ENCODE measurements at places on chromosomes 5 and 9. TPM values are rescaled to one million over a fixed set of nuclear protein-coding genes. Genes with fewer than 3 reads are reported as not detected.
A peak's percentile ranks its signal among the peaks of the same experiment; 100 is the strongest.

- H3K27ac ChIP-seq = peak overlapping the region; percentile 56
- no peak overlapping the region for H3K4me3 ChIP-seq
- H3K36me3 ChIP-seq = no peaks in the 10 kb centered on the region
- H3K27me3 ChIP-seq = no peaks in the 10 kb centered on the region
- peaks cover 58% of the 10 kb centered on the region for H3K4me1 ChIP-seq
These were observed 23.8 kb downstream of the DAB2 start for GRCh38 chr5:39400713-39401578.

DNA sequence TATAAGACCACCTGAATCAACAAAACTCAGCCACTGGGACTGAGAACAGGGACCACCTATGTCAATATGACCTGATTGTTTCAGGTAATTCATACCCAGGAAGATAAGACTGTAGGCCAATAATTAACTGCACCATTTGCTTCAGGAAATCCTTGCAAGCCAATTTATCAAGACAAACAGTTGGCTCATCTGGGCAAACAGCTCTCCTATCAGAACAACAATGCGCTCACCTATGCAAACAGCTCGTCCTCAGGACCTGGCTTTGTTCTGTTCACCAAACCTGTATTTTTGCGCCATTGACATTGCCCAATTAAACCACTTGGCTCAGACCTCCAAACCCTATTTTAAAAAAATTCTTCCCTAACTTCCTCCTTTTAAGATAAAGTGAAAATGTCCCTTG is 92.3 kb upstream of the MARCHF11 start:
- peak; percentile 62 for DNase-seq
- no peak overlapping the region for H3K4me3 ChIP-seq
- H3K27me3 ChIP-seq = no peaks in the 10 kb centered on the region
- H3K4me1 ChIP-seq = no peaks in the 10 kb centered on the region
- no peak overlapping the region for H3K27ac ChIP-seq
- no peaks in the 10 kb centered on the region for H3K36me3 ChIP-seq

DNA sequence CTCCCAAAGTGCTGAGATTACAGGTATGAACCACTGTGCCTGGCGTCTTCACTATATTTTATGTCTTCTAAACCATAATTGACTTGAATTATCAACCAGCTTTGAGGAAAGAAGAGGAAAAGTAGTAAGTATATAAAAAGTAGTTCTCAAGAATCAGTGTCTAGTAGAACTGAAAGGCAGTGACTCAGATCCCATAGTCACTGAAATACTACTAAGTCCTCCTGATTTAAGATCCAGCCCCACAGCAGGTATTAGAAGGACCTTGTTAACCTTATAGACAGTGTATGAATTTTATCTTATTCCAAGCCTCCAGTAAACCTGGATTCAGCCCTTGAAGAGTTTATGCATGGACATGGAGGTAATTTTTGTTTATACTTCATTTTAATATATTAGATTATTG is 31.5 kb downstream of the LNPEP start:
- no peaks in the 10 kb centered on the region for H3K27me3 ChIP-seq
- H3K27ac ChIP-seq = no peak overlapping the region
- H3K4me1 ChIP-seq = peaks cover 15% of the 10 kb centered on the region
- H3K36me3 ChIP-seq = no peaks in the 10 kb centered on the region

- no peaks in the 10 kb centered on the region for H3K27me3 ChIP-seq
- H3K4me3 ChIP-seq = no peak overlapping the region
- no peak overlapping the region for H3K27ac ChIP-seq
- H3K36me3 ChIP-seq = no peaks in the 10 kb centered on the region
- DNase-seq = no peak
These were observed 267.0 kb upstream of the TYRP1 start for GRCh38 chr9:12425878-12426864.

DNA sequence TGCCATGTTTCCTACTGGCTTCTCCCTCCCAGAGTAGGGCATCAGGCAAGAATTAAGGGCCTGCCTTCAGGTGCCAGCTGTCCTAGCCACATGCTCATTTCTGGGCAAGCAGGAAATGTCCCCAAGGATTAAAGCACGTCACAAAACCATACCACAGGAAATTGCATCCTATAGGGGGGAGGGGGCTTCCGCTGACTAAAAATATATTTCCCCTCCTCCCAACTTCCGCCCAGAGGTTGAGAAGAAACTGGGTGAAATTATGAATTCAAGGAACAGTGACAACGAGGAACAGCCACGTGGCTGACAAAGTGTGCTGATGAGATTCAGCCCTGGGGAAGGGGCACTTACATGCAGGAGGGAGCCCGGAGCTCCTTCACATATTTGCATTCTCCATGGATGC is 4.1 kb downstream of the HBEGF start:
- no peak for DNase-seq
- no peaks in the 10 kb centered on the region for H3K27me3 ChIP-seq
- H3K4me3 ChIP-seq = no peak overlapping the region
- peaks cover 31% of the 10 kb centered on the region for H3K4me1 ChIP-seq
- H3K27ac ChIP-seq = no peak overlapping the region

GRCh38 chr5:2102819-2103776 is 220.4 kb upstream of the IRX4 start:
- H3K27ac ChIP-seq = no peak overlapping the region
- no peaks in the 10 kb centered on the region for H3K27me3 ChIP-seq
- no peak for DNase-seq
- H3K4me3 ChIP-seq = no peak overlapping the region
- no peaks in the 10 kb centered on the region for H3K36me3 ChIP-seq

DNA sequence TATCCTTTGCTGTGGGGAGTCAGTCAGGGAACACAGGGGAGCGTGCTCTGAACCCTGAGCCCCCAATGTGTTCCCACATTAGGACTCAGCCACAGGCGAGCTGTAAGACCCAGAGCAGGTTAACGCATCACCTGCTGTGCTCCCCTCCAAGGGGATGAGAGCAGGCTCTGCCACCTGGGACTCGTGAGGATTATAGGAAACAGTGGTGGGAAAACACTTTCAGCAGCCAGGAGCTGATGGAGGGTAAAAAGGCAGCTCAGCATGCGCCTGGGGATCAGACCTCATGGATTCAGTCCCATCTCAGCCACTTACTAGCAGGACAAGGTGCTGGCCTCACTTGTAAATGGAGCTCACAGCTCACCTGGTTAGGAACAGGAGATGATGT is 9.2 kb downstream of the JADE2 start:
- no peak overlapping the region for H3K27ac ChIP-seq
- H3K4me3 ChIP-seq = no peak overlapping the region
- peaks cover 25% of the 10 kb centered on the region for H3K36me3 ChIP-seq
- no peak for DNase-seq
- H3K4me1 ChIP-seq = peaks cover 14% of the 10 kb centered on the region

GRCh38 chr9:110752766-110753165 is 84.2 kb downstream of the MUSK start:
- H3K4me3 ChIP-seq = no peak overlapping the region
- H3K36me3 ChIP-seq = no peaks in the 10 kb centered on the region
- H3K27me3 ChIP-seq = no peaks in the 10 kb centered on the region
- H3K4me1 ChIP-seq = no peaks in the 10 kb centered on the region
- no peak for DNase-seq

DNA sequence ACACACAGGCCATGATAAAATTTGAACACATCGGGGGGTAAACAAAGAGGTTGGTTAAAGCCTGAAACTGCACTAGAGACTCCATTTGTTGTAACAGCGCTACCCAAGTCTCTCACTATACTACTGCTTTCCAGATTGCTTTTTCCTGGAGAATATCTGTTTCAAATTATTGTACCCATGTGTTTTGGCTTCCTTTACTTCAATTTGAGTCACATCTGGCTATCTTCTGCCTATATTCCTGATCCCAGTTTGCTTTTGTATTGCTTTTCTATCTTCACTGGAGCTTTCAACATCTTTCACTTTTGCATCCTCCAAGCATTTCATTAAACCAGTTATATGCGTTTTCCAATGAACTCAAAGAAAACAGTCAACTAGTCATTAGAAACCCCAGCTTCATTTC is 404.7 kb downstream of the MLLT3 start:
- no peaks in the 10 kb centered on the region for H3K4me1 ChIP-seq
- no peaks in the 10 kb centered on the region for H3K36me3 ChIP-seq
- no peak for DNase-seq
- no peaks in the 10 kb centered on the region for H3K27me3 ChIP-seq
- no peak overlapping the region for H3K4me3 ChIP-seq

DNA sequence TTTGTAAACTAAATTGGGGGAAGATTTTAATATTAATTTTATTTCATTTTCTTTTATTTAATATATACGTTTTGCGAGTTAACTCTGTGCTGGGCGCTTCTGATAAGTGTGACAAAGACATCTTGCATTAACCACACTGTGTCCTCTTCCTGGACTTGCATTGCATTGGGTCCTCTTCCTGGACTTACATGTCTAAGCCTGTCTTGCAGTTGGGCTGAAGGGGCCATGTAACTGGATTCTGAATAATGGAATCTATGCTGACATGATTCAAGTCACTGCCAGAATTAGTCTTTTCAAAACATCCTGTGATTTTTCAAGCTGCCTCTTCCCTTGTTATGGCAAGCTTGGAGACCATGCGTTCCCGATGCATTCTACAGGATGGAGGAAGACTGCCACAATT is 122.6 kb downstream of the TRIM32 start:
- no peak overlapping the region for H3K27ac ChIP-seq
- no peaks in the 10 kb centered on the region for H3K4me1 ChIP-seq
- DNase-seq = no peak

DNA sequence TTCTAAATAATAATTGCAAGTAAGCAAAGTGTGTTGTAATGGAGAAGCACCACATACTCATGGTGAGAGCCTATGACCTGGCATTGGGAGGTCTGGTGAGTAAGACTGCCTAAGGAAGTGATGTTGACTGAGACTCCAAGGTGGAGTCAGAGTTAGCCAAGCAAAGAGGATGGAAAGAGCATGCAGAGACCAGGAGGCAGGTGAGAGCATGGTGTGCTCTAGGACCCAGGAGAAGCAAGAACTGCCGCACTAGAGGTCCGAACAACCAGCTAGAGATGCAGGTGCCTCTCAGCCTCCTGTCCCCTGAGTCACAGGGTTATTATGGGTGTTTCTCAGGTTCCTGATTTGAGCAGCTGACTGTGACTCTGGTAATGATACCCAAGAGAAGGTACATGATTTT is 27.3 kb downstream of the ANP32B start:
- H3K4me3 ChIP-seq = no peak overlapping the region
- no peaks in the 10 kb centered on the region for H3K27me3 ChIP-seq
- no peak overlapping the region for H3K27ac ChIP-seq
- H3K4me1 ChIP-seq = no peaks in the 10 kb centered on the region
- no peak for DNase-seq
- H3K36me3 ChIP-seq = peaks cover 39% of the 10 kb centered on the region

DNA sequence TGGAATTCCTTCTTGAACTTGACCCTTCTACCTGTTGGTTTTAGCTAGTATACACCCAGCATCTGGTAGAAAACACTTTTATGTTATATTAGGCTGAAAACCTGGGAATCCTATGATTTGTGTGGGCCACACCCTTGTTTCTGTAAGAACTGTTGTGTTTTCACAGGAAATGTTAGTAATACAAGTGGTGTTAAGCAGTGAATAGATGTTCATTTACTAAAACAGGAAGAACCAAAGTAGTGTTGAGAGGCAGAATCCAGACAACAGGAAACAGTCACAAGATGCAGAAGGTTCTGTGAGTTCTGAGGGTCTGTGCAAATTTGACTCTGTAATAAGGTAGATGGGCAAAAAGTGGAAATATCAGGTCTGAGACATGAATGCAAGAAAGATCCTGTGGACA is 73.0 kb upstream of the RAI14 start:
- H3K4me1 ChIP-seq = peaks cover 47% of the 10 kb centered on the region
- H3K27me3 ChIP-seq = no peaks in the 10 kb centered on the region
- no peak overlapping the region for H3K4me3 ChIP-seq
- no peak overlapping the region for H3K27ac ChIP-seq
- H3K36me3 ChIP-seq = no peaks in the 10 kb centered on the region

GRCh38 chr5:65292196-65292595 is 189.5 kb downstream of the ADAMTS6 start:
- H3K36me3 ChIP-seq = no peaks in the 10 kb centered on the region
- H3K4me1 ChIP-seq = peaks cover 11% of the 10 kb centered on the region
- no peaks in the 10 kb centered on the region for H3K27me3 ChIP-seq
- no peak for DNase-seq
- H3K27ac ChIP-seq = no peak overlapping the region
- H3K4me3 ChIP-seq = no peak overlapping the region

DNA sequence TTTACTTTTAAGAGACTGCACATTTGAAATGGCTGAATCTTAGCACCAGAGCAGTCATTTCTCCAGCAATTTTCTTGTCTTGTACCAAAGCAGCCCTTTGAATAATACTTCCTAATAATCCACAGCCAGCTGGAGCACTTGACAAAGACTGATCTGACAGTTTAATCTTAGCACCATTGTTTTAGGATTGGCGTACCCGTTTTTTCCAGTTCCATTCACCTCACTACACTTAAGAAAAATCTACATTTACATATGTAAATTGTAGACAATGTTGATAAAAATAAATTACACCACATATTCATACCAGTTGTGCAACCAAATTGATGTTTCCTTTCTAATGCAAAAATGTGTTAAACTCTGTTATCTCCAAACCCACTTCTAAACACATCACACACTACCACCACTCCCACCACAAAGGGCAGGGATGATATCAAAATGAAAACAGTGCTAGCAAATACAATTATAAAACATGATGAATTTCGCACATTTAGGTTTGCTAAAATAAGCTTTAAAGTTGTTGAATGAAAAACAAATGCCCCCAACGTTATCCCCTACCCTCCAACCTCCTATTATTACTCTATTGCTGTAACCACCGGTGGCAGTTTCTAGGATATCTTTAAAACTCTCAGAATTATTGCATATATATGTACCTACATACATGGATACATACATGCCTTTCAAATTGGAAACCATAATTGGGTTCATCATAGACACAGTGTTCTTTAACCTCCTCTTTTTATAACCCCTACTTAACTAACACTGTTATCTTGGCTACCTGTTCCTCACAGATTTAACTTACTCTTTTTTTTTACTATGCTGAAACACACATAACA is 21.5 kb downstream of the SERINC5 start:
- DNase-seq = no peak
- no peaks in the 10 kb centered on the region for H3K36me3 ChIP-seq
- peaks cover 37% of the 10 kb centered on the region for H3K4me1 ChIP-seq
- no peaks in the 10 kb centered on the region for H3K27me3 ChIP-seq
- H3K27ac ChIP-seq = no peak overlapping the region
- H3K4me3 ChIP-seq = no peak overlapping the region

GRCh38 chr9:129415942-129416651 is 204.8 kb downstream of the C9orf50 start:
- no peak for DNase-seq
- H3K4me3 ChIP-seq = peak overlapping the region; percentile 36
- H3K27me3 ChIP-seq = peaks cover 1% of the 10 kb centered on the region
- H3K27ac ChIP-seq = no peak overlapping the region
- peaks cover 70% of the 10 kb centered on the region for H3K4me1 ChIP-seq

GRCh38 chr5:74042559-74042958 is 416.6 kb downstream of the ARHGEF28 start:
- H3K36me3 ChIP-seq = no peaks in the 10 kb centered on the region
- no peak for DNase-seq
- H3K27me3 ChIP-seq = no peaks in the 10 kb centered on the region
- H3K4me3 ChIP-seq = no peak overlapping the region
- no peak overlapping the region for H3K27ac ChIP-seq

Gene SLCO6A1
- not detected for total RNA-seq

Gene NEURL1B
- total RNA-seq = 0.11 TPM

Gene LCN9
- total RNA-seq = not detected

Gene NMUR2
- not detected for total RNA-seq

Gene FAM151B
- 2.3 TPM for total RNA-seq

Gene GPX3
- total RNA-seq = 31.9 TPM

Gene GBGT1
- not detected for total RNA-seq
